Stomach (tissue), 19 donors: ENCODE measurements at places on chromosomes 3 and 15. TPM values are rescaled to one million over a fixed set of nuclear protein-coding genes. Genes with fewer than 3 reads are reported as not detected.

- DNase-seq = peak; percentile 23
These were observed 891 bp upstream of the TOP2B start for GRCh38 chr3:25665315-25666280.

DNA sequence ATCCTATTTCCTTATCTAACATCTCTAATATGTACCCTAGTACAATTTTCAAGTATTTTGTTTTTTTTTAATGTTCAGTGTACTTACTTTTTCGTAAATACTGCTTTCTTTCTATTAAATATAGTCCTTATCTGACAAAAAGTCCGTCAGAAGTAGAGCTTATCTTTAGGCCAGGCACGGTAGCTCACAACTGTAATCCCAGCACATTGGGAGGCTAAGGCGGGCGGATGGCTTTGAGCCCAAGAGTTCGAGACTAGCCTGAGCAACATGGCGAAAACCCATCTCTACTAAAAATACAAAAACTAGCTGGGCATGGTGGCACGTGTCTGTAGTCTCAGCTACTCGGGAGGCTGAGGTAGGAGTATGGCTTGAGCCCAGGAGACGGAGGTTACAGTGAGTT, 41.1 kb downstream of the USP3 start:
- no peak for DNase-seq

DNA sequence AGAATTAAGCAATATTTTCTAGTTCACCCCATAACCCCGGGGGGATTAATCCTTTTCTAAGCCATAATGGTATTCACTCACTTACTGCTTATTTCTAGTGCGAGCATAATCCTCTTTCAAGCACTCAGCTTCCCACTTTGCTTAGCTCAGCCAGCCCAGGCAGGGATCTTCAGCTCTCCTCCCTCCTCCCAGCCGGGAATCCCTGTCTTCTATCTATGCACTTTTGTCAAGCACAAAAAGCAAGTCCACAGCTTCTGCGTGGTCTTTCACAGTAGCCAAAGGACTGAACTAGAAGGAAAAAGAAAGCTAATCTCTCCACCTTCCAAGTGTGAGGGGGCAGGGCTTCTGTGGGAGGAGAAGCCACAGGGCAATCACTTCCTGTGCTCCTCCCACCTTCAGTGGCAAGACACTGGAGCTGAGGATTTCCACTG, 62.8 kb downstream of the PEX5L start:
- no peak for DNase-seq

GRCh38 chr3:167762296-167762695, 26.8 kb downstream of the SERPINI1 start:
- DNase-seq = no peak

- DNase-seq = no peak
These were observed 147.3 kb upstream of the TLE3 start for GRCh38 chr15:70244978-70245542.

- DNase-seq = no peak
These were observed 211.2 kb downstream of the TJP1 start for GRCh38 chr15:29611057-29611456.

- DNase-seq = no peak
These were observed 88.4 kb downstream of the ASB7 start for GRCh38 chr15:100690795-100691158.

- DNase-seq = no peak
These were observed 12.4 kb downstream of the WDR5B start for GRCh38 chr3:122403489-122403888.

DNA sequence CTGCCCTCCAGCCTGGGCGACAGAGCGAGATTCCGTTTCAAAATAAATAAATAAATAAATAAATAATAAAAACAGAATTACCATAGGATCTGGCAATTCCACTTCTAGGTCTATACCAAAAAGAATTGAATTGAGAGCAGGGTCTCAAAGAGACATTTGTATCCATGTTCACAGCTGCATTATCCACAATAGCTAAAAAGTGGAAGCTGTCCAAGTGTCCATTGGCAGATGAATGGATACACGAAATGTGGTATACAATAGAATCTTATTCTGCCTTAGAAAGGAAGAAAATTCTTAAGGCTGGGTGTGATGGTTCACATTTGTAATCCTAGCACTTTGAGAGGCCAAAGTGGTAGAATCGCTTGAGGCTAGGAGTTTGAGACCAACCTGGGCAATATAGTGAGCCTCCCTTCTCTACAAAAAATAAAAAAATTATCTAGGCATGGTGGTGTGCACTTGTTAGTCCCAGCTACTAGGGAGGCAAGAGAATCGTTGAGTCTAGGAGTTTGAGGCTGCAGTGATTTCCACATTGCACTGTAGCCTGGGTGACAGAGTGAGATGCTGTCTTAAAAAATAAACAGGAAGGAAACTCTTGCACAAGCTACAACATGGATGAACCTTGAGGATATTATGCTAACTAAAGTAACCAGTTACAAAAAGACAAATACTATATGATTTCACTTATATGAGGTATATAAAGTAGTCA, 24.2 kb downstream of the PFKFB4 start:
- DNase-seq = no peak

- no peak for DNase-seq
These were observed 22.8 kb downstream of the STOML1 start for GRCh38 chr15:73969151-73969759.

DNA sequence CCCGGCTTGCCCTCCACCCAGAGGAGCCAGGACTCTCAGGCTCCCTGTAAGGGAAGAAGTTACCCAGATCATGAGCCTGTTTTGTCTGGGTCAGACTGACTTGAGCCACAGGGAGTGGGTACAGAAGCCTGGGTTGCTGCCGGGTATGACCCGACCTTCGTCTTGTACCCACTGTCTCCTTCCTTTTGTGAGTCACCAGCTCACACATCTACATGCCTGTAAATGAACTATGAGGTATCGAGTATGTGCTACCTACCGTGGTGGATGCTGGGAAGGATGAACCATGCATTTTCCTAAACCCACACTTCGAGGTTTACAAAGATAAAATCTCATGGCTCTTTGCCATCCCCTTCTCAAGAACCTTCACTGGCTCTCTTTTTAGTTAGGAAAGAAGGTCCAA, 56.9 kb downstream of the CACNA1D start:
- DNase-seq = no peak

DNA sequence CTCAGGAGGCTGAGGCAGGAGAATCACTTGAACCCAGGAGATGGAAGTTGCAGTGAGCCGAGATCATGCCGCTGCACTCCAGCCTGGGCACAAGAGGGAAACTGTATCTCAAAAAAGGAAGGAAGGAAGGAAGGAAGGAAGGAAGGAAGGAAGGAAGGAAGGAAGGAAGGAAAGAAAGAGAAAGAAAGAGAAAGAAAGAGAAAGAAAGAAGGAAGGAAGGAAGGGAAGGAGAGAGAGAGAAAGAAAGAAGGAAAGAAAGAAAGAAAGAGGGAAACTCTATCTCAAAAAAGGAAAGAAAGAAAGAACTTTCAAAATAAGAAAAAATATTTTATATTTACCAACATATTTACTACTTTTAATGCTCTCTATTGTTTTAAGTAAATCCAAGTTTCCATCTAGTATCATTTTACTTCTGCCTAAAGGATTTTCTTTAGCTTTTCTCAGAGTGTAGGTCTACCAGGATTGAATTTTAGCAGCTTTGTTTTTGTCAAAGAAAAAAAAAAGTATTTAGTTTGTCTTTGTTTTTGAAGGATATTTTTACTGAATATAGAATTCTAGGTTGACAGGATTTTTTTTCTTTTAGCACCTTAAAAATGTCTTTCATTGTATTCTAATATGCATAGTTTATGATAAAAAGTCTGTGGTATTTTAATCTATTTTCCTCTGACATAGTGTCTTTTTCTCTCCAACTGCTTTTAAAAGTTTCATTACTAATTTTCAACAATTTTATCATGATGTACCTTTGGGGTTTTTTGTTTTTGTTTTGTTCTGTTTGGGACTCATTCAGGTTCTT, 47.2 kb upstream of the CORO2B start:
- no peak for DNase-seq

DNA sequence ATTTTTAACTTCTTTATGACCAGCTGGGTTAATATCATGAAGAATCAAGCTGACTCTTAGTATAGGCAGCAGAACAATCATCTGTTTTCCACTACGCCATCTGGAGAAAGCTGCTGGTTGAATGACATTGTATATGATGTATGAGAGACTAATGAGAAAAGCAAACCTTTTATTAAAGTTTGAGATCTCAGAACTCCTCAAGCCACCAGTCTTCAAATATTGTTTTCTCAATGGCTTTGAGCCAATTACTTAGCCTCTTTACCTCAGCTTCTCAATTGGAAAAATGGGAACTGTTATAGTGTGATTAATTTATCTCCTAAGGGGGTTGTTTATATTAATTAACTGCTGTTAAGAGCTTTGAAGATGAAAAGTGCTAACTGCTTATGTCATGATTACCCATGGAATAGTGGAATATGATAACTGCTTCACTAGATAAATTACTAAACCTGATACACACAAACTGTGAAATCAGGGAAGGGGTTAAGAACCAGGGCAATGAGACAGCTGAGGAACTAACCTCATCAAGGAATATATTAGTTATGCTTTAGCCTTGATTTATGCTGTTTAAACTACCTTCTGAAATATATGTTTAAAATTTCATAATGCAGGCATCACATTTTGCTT, 330.1 kb downstream of the SOX2 start:
- DNase-seq = peak; percentile 28

DNA sequence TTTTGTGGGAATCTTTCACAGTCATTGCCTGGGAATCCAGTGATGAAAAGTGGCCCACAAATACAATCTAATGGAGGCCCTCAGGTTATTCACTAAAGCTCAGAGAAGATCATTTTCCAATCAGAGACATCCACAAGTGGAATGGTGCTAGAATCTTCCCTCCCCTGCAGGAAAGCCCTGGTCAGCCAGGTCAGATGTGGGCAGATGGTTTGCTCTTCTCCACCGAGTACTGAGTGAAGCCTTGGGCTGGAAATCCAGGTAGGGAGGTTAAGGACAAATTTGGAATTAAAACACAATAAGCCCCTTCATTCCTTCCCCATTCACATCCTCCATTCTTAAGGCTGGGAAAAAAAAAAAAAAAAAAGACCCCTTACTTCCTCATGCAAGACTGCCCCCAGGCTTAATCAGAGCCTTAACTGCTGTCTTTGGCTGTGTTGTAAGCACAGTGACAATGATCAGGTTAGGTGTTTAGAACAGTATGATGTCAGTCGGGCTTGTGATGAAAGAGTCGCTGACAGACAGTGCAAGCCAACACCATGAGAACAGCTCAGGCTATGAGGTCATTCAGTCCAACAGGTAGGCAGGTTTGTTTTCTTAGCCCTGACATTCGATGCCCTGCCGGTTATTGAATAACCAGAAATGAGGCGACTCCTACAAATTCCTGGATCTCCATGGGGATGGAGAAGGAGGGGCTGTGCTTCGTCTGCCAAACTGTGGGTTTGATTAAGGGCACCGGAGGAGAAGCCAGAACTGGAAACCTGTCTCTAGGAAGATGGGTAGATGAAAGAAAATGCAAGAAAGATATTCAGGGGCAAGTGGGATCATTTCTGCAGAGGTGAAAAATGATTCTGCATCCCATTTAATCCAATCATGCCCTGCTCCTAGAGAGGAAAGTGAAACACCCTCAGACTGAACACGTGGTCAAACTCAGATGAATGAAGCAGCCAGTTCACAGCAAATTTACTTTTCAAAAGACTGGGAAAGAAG, 23.5 kb upstream of the HES1 start:
- peak; percentile 96 for DNase-seq

DNA sequence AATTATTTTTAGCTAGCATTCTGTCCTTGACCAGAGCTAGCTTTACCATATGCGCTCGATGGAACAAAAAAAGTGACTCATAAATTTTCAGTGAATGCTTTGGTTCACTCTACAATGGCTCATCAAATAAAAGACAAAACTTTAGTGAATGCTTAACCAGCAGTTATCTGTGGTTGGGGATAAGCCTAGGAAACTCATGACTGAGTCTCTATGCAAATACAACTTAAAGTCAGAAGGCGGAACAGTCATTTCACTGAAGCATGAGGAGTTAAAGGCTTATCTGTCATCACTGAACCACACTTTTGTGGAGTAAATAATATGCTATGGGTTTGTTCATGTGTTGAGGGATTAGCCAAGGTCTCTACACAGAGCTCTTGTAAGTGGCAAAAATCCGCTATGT, 308.4 kb downstream of the SQOR start:
- peak; percentile 4 for DNase-seq

GRCh38 chr3:39783680-39784079, 25.7 kb upstream of the MYRIP start:
- DNase-seq = peak; percentile 7

- no peak for DNase-seq
These were observed 65.4 kb upstream of the PEX5L start for GRCh38 chr3:180102134-180102533.

DNA sequence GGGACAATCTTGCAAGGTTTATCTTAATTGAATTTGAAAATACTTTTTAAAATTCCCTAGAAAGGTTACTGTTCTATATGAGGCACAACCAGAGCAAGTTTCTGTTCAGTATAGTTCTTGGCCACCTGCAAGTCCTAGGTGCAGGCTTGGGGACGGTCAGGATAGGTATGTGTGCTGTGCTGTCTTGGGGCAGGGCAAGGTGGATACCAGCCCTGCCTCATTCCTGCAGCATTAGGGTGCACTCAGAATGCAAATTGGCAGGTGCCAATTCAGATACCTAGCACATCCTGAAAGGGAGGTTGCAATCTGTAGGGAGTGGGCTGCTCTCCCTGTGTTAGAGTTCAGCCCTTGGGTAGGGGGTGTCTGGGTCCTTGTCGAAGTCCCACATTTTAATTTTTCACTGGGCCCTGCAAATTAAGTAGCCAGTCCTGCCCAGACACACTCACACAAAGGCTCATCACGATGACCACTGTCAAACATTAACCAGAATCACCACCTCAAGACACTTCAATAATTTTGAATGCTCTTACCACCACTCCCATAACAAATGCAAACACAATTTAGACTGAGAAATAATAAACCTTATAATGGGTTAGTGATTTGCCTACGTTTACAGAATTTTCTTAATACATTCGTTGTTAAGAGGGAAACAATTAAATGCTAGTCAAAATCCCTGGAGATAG, 838.0 kb upstream of the NR2F2 start:
- no peak for DNase-seq

DNA sequence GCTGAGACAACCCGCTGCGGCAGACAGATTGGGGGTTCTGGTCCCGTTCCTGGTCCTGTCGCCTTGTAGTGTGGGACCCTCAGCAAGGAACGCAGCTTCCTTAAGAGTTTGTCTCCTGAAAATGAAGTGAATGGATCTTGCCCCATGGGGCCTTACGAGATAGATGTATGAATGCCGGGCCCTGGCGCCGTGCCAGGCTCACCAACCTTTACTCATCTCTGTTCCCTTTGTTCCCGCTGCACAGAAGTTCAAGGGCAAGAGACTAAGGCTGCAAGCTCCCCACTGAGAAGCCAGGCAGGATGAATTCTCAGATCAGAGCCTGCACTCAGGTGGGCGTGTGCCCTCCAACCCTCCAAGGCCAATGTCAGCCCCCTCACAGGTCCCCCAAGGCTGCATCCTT, 162.7 kb upstream of the IQSEC1 start:
- DNase-seq = no peak

- peak; percentile 64 for DNase-seq
These were observed 26.6 kb downstream of the ILDR1 start for GRCh38 chr3:121995161-121996137.

LRTM1 gene
- not detected for polyA plus RNA-seq

ECT2 gene
- polyA plus RNA-seq = 5.9 TPM

TMEM207 gene
- not detected for polyA plus RNA-seq

TLR9 gene
- polyA plus RNA-seq = 0.18 TPM

NMD3 gene
- 39.5 TPM for polyA plus RNA-seq

NR1D2 gene
- 23.2 TPM for polyA plus RNA-seq

IL5RA gene
- polyA plus RNA-seq = 0.46 TPM

GOLGA8Q gene
- not detected for polyA plus RNA-seq
